ENCODE measurements at places on chromosomes 7 and 10.

DNA sequence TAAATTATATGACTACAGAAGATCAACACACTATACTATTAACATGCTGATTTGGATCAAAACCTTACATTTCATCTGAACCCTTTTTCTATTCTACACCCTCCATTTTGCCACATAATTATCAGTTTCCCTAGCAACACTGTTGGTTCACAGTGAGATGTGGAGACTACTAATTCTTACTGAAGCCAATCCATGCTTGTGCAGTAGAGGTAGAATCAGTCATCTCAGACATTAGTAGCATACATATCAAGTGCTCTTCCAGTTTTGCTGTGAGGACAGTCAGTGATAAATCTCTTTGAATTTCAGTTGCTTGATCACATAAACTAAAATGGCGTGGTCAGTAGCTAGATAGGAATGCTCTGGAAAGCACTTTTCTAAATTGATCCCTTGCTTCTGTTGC lies 70.3 kb downstream of the PON1 start:
- DNase-seq = no peak

DNA sequence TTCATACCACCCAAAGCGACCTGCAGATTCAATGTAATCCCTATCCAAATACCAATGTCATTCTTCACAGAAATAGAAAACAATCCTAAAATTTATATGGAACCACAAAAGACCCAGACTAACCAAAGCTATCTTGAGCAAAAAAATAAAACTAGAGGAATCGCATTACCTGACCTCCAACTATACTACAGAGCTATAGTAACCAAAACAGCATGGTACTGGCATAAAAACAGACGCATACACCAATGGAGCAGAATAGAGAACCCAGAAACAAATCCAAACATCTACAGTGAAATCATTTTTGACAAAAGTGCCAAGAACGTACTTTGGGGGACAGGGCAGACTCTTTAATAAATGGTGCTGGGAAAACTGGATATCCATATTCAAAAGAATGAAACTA lies 16.9 kb upstream of the CUL1 start:
- DNase-seq = no peak

DNA sequence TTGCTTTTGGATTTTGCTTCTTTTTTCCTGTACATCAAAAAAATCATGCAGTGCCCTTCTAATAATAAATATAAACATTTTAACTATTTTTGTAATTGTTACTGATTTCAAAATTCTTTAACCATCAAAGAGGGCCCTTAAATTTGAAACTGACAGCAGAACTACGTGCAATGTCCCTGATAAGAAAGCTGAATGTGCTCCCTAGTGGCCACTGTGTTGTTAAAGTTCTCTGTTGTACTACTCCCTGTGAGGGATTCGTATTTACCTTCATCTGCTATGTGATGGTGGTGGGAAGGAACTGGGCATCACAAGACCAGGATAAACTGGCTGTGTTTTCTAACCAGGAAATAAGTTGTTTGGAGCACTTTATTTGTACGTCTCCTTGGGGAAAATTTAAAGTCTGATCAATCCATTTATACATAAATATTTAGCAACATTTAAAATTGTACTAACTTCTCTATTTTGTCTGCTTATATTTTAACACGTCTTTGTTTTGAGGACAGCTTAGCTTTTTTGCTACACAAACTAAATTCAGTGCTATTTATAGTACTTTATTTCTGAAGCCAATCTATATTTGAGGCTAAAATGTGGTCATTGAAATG lies 322.4 kb downstream of the HGF start:
- DNase-seq = no peak

DNA sequence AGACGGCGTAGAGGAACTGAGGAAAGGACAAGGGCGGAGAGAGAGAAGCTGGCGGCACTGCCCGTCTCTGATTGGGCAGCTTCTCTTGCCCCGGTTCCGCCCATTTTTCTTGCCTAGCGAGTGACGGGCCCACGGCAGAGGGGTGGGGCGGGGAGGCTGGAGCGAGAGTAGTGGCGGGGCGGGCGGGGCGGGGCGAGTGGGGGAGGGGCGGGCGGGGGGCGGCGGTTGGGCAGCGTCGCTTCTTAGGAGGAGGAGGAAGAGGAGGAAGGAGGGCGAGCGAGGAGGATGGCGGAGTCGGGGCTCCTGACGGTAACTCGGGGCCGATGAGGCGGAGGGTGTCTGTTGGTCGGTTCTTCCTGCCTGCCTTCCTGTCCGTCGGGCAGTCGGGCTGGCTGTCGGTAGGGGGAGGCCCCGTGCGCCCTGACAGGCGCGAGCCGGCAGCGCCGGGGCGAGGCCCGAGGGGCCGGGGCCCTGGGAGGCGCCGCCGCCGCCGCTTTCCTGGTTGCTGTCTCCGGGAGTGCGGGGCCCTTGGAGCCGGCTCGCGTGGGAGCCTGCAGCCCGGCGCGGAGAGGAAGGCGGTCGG lies at the start of gene SHOC2:
Gene SHOC2 (plus strand): TSS at position 256 of the 583 bp plus-strand sequence. CDS start 44,755 bp downstream, outside the sequence.
- DNase-seq = peak; percentile 99

- peak; percentile 84 for DNase-seq
Measured at GRCh38 chr10:103696411-103697145, 158.8 kb downstream of the SH3PXD2A start.

DNA sequence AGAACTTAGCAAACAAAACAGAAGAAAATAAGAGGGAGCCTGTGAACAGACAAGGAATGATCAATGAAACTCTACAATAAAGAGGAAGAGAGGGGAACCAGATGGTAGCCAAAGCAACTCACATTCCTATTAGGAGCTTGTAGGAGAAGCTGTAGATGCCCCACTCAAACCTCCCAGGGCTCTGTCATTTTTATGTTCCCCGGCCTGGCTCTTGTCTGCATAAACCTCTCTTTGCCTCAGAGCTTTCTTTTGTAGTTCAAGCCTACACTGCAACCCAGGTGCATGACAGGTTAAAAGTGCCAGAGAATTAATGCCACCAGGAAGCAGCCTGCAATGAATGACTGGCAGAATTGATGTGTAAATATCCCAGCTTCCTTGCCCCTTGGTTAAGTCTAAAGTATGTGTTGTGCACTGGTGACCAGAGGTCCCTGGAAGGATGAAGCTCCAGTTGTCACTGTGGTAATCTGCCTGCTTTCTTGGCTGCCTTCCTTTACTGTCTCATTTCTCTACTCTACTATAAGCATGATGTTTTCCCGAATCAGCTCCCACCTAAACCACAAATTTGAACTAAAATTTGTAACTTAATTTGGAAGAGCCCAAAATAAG lies 40.4 kb downstream of the HDAC9 start:
- no peak for DNase-seq

DNA sequence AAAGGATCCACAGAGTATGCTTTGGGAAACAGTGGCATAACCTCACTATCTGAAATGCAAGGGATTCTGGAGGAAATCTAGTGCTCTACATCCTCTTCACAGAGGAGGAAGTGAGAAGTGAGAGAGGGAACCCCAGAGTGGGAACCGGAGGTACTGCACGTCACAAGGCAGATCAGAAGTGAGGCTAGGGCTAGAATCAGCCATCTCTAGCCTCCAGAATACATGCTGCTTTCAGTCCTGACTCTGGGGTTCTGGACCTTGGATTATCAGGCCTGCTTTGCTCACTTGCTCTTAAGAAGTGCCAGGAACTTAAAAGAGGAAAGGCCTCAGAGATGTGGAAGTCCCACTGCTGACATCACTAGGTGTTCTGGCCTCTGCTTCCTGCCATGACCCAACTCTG lies 25.7 kb downstream of the ZNF503 start:
- DNase-seq = no peak

- no peak for DNase-seq
Measured at GRCh38 chr7:17121671-17122070, 176.8 kb upstream of the AHR start.

DNA sequence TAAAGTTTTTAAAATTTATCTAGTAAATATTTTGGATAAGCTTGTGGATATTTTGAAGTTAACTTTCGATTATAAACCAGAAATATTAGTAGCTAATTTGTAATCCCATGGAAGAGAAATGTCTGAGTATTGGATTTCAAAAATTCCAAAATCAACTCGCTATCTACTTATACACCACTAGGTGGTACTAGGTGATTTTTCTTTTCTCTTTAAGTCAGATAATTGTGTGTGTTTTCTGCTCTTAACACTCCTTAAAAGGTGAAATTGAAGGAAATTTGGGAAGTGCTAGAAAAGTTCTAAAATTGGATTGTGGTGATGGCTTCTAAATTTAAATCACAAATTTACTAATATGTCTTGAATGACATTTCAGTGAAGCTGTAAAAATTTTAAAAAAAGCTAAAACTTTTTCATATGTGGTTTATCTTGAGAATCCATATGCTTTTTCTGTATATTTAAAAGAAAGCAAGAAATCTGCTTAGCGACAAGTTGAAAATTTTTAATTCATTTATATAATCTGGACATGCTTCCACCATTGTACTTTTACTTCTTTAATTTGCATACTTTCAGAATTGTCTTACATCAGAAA lies 90.2 kb downstream of the IPMK start:
- DNase-seq = peak; percentile 4

- no peak for DNase-seq
Measured at GRCh38 chr10:73332379-73332778, 26.3 kb downstream of the CFAP70 start.

GRCh38 chr7:94095316-94096009 lies 91.3 kb upstream of the BET1 start:
- DNase-seq = no peak

DNA sequence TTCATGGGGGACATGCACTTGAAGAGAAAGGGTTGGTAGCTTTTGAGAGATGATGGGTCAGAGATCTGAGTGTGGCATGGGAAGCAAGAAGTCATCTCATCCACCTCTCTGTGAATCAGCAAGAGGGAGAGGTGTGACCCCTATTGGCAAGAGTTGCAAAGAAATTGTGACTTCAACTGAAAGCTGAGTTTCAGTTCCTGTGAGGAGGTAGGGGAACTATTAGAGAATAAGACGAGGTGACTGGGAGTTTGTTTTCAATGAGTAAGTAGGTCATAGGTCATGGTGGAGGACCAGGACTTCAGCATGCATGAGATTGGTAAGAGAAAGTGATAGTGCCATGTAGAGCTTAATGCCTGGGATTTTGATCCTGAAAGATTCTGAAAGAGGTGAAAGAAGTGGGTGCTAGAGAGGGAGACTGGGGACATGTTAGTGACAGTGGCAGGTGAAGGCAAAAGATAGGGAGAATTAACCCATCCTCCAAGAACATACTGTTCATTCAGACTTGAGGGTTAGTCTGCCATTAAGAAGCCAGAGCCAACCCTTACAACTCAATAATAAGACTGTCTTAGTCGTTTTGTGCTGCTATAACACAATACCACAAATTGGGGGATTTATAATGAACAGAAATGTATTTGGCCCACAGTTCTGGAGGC lies 75.5 kb upstream of the CAPZA2 start:
- peak; percentile 4 for DNase-seq

- no peak for DNase-seq
Measured at GRCh38 chr10:119659951-119660350, 8.8 kb downstream of the BAG3 start.

Measured in CD4-positive, alpha-beta T cell treated with Interleukin-2 at 100 ng/mL for 4 hours (primary cell).